ENCODE measurements at places on chromosomes 3 and 15.
A peak's percentile ranks its signal among the peaks of the same experiment; 100 is the strongest.

GRCh38 chr3:38313263-38313662, 31.2 kb downstream of the SLC22A14 start:
- no peak for DNase-seq

GRCh38 chr3:33149342-33149741, 35.5 kb downstream of the CRTAP start:
- DNase-seq, result no peak

DNA sequence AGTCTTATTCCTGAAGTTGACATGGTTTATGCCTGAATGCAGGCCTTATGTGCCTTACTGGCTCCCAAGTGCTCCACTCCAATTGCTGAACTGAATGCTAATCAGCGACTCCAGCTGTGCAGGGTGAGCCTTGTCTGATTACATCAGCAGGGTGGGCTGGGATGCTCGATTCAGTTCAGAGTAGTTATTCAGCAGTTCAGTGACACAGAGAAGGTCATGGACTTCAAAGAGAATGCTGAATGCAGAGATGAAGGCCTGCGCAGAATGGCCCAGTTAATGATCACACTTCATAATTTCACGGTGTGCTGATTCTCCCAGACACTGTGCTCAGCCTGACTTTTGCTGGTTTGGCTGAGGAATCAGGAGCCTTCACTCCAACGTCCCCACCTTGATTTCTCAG, 63.6 kb downstream of the CLDN1 start:
- no peak for DNase-seq

DNA sequence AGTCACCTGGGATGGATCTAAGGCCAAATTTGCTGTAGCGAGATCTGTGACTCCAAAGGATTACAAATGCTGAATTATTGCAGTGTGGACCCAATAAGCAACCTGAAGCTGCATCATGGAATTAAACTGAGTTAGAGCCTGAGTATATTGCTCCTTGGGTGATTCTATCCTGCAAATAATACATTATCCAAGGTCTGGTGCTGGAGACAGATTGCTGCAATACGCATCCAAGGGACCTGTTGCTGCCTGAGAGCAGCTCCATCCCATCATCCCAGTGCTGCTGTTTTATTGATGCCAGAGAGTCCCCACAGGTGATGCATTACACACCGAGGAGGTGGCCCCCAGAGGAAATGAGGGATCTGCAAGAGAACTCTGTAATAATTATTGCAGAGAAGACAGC, 31.6 kb upstream of the PCSK6 start:
- no peak for DNase-seq

GRCh38 chr15:56942118-56942517, 23.7 kb downstream of the TCF12 start:
- no peak for DNase-seq

- peak; percentile 62 for DNase-seq
Observed at GRCh38 chr3:155393316-155393715, 99.8 kb upstream of the STRIT1 start.

- DNase-seq, result peak; percentile 12
Observed at GRCh38 chr3:32815841-32816438, 1.9 kb upstream of the TRIM71 start.

DNA sequence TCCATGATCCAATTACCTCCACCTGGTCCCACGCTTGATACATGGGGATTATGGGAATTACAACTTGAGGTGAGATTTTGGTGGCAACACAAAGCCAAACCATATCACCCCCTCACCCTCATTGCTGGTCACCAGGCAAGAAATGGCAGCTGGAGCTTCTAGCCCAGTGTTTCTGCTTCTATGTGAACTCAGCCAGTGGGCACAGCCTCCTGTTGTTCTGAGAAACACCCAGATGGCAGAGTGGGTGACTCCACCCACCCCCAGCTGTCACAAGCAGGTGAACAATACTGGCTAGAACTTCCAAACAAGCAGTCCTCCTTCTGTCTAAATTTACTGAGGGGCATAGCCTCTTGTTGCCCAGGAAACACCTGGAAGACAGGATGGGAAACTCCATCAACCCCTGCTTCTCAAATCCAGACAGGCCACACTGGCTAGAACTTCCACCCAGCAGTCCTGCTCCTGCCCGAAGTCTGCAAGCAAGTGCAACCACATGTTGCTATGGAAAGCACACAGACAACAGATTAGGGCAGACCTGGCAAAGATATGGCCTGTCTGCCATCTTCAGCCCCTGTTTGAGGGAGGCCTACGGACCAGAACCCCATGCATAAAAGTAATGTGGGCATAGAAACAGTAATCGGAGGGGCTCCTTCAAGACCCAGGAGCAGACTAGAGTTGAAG, 114.1 kb downstream of the DTWD1 start:
- DNase-seq, result no peak
